ENCODE measurements at places on chromosomes 1 and 21. TPM values are rescaled to one million over a fixed set of nuclear protein-coding genes. Genes with fewer than 3 reads are reported as not detected.

- DNase-seq: no peak
Measured at GRCh38 chr1:47211796-47212269, 20.2 kb downstream of the TAL1 start.

GRCh38 chr1:17304151-17304825 lies 3.7 kb upstream of the PADI4 start:
- no peak for DNase-seq

DNA sequence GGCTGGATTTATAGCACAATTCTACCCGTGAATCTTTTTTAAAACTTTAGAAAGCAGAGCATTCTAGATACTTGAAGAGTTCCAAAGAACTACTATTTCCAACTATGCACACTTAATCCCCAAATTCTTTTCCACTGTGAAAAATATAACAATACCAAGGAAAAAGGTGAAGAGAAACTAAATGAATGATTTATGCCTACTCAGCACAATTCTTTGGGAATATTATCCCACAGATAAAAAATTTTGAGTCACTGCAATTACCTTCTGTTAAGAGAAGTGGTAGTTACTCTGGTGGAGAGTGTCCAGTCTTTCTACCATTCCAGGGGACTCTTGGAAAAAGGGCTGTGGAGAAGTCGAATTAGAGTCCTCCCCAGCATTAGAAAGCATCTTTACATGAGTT lies 39.2 kb downstream of the ERO1B start:
- DNase-seq: no peak

DNA sequence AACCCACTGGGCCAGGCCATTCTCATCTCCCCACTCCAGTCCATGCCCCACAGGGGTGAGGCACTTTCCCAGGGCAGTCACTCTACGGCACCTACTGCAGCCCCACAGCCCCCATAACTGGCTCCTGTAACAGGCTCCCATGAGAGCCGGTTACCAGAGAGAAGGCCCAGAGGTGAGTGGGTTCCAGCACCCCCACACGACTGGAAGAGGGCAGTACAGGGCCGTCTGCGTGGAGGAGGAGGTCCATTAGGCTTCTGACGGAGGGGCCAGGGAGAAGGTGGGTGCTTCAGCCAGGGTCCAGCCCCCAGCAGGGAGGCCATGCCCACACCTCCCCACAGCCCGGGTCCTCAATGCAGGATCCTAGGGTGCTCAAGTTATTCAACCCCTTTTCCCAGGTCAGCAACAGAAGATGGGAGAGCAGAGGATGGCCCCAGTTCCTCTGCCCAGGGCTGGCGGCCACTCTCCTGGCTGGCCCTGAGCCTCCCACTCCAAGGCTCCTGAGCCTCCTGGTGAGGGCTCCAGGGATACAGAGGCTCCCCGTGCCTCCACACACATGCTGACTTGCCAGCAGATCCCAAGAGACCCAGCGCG lies 1.6 kb downstream of the ACAP3 start:
- DNase-seq: no peak

- peak; percentile 79 for DNase-seq
Measured at GRCh38 chr1:61337981-61338848, 255.9 kb downstream of the NFIA start.

- peak; percentile 59 for DNase-seq
Measured at GRCh38 chr1:112172294-112172882, 182.9 kb upstream of the KCND3 start.

- DNase-seq: no peak
Measured at GRCh38 chr1:23751050-23751814, 8.0 kb downstream of the ELOA start.

- DNase-seq: no peak
Measured at GRCh38 chr1:246639732-246640131, 73.5 kb downstream of the CNST start.

GRCh38 chr1:178461701-178462100 lies 35.1 kb downstream of the CLEC20A start:
- DNase-seq: no peak

DNA sequence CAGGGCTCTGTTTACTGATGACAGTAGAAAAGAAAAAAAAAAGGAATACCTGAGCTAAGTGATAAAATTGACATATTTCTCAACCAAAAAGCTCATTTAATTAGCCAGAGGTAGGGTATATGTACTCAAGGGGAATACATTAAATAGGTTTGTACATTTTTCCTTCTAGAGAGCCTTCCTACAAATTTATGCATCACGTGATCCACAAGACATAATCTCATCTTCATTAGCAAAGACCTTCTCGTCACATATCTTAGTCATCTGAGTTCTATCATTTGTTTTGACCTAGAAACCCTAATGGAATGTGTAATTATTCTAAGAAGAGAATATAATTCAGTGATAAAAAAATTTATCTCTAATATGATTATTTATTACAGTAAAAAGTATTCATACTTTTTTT lies 30.7 kb upstream of the CFHR4 start:
- no peak for DNase-seq

DNA sequence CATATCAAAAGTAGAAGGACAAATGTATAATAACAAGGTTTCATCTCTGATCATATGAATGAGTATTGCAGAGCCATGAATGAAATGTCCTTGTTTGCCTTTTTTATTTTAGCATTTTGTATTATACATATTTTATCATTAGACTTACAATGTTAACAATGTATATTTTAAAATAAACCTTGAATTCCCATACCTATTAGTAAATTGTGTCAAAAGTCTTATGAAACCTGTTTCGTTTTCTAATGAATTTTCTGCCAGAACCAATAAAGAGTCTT lies 646 bp downstream of the DNAJB4 start:
- no peak for DNase-seq

DNA sequence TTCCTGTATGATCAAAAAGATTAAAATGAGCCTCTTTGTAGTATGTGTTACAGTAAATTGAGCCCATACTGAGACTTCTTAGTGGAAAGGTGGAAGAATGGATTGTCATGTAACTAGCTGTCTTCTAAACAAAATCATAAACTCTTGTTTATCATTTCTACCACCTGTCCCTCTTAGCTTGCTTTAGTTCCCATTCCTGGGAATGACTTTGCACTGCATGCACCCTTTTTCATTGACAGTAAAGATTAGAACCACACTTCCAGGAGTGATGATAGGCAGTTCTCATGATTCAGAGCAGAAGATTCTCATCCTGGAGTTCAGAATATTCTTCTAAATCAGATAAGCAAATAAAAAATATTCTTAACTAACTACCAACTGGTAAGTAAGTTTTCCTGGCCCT lies 28.0 kb downstream of the DENND2D start:
- DNase-seq: no peak

GRCh38 chr1:205925736-205926135 lies 17.5 kb downstream of the SLC26A9 start:
- no peak for DNase-seq

DNA sequence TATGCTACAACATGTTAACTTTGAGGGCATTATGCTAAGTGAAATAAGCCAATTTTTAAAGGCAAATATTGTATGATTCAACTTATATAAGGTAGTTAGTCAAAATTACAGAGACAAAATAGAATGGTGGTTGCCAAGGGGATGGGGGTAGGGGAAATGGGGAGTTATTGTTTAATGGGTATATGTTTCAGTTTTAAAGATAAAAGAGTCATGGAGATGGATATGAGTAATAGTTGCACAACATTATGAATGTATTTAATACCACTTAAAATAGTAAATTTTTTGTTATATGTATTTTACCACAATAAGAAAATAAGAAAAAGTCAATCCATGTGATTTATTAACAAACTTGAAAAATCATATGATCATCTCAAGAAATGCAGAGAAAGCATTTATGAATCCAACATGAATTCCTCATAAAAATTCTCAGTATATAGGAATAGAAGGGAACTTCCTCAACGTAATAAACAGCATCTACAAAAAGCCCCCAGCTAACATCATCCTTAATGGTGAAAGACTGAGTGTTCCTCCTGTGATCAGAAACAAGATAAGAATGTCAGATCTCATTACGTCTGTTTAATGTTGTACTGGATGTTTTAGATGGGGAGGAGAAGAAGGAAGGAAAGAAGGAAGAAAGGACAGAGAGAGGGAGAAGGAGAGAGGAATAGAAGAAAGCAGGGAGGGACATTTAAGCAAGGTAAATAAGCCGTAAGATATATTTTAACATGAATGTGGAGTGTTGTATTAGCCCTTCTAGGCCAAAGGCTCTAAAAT lies 6.7 kb upstream of the TSEN15 start:
- DNase-seq: no peak

DNA sequence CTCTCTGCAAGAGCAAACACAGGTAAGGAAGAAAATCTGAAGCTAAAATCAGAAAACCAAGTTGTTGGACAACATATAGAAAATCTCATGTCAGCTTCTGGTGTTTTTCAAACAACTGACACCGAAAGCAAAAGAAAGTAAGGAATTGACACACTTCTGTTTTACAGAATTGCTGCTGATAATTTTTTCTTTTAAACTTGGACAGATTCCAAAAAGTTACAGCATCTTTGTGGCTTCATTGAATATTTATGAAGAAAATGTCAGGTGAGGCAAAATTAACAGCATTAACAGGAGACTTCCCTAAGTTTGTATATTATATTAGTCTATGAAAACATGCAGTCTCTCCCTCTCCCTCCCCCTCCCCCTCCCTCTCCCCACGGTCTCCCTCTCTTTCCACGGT lies 14.9 kb upstream of the CTSS start:
- DNase-seq: no peak

DNA sequence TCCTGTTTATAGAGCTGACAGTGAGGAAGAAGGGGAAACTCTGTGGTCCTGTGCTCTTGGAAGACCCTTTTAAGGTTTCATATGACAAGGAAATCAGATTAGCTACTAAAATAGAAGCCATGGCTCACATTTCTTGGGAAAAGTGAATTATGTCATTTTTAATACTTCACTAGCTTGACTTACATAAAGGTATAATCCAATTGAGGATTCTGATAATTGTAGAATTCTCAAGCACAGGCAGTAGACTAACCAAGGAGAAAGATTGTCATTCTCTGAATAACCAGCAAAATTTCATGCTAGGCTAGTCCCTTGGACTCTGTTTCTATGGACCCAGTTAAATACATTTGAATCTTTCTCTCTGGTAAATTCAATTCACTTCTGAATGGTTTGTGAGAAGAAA lies 613.0 kb upstream of the BEND5 start:
- no peak for DNase-seq

- DNase-seq: no peak
Measured at GRCh38 chr1:40664791-40665190, 691 bp downstream of the RIMS3 start.

DNA sequence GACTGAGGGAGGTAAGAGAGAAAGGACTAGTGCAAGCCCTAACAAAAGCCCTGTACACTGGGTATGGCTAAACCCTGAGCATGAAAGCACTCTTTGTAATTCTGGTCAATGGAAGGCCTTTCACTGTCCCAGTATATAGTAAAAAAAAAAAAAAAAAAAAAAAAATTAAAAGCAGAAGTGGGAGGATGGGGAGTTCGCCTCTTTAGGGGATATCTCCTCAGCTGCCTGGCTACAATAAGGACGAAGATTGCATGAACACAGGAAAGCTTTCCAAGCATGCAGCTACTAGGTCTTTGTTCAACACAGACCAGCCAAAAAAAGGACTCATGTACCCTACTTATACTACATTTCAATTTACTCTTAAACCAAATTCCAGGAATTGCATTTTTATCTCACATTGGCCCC lies 59.1 kb downstream of the EIF4G3 start:
- no peak for DNase-seq

DNA sequence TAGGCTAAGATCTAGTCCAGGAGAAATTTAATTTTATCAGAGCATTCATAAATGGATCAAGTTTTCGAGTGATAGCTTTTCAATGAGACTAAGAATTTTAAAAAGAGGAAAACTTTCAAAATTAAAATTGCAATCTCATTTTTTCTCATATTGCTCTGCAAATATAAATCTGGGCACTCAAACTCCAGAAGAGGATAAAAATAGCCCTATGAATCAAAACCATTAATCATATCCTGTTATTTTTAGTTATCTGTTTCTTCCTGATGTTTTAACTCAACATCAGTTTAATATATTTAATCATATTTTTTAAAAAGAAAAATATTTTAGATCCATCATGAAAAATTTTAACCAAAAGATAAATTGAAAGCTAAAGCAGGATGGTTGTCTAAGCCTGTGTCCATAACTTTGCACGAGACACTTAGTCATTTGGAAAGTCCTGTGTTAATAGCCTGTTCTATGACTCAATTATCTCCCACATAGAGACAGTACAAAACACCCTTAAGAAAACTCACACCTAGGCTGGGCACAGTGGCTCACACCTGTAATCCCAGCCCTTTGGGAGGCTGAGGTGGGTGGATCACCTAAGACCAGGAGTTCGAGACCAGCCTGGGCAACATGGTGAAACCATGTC lies 17.1 kb upstream of the PRRC2C start:
- DNase-seq: no peak

DNA sequence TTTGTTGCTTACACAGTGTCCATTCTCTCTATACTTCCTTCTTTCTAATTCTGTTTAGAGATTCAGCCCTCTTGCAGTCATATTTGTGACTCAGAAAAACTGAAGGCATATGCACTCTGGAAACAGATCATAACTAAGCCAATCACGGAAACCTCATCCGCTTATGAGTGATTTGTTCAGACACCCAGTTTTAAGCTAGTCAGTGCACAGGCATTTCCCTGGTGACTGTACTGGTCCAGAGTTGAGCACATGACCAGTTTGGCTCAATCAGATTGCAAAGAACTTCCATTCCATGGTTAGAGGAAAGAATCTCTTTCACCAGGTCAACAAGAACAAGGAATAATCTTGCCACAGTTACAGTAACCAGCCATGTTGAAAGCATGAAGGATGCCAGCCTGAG lies 69.2 kb upstream of the SGIP1 start:
- DNase-seq: no peak

DNA sequence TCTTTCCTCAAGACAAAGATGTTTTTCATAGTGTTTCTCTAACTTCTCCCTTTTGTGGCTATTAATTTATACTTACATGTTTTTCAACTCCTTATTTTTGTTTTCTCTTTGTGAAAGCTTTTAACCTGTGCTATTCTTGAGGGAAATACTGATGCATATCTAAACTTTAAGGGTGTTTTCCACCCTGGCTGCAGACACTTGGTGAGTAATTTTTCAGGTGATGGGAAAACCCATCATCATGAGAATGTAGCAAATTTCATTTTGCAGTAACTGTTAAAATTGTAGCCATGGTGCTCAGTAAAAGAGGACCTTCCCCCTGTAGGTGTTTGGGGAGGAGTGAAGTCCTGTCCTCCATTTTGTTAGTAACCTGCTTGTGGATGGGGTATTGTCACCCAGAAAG lies 124.2 kb downstream of the LIPI start:
- DNase-seq: no peak

- DNase-seq: no peak
Measured at GRCh38 chr1:101136271-101136670, 100.5 kb upstream of the S1PR1 start.

- no peak for DNase-seq
Measured at GRCh38 chr21:45020629-45021427, 53.6 kb upstream of the ADARB1 start.

The CYP4Z1 gene
- 0.55 TPM for total RNA-seq

The KLHDC7A gene
- total RNA-seq: 8.7 TPM

The CLDN8 gene
- not detected for total RNA-seq

The PLA2G2F gene
- total RNA-seq: not detected

The C1orf74 gene
- total RNA-seq: 1.3 TPM

The DNAI4 gene
- total RNA-seq: 1.4 TPM

The OPRD1 gene
- not detected for total RNA-seq

The S100A1 gene
- 1.7 TPM for total RNA-seq

The SLC45A3 gene
- 21.2 TPM for total RNA-seq

The CD5L gene
- 11.9 TPM for total RNA-seq

The TAS1R1 gene
- 0.05 TPM for total RNA-seq
